ENCODE measurements at places on chromosomes 3 and 15.

DNA sequence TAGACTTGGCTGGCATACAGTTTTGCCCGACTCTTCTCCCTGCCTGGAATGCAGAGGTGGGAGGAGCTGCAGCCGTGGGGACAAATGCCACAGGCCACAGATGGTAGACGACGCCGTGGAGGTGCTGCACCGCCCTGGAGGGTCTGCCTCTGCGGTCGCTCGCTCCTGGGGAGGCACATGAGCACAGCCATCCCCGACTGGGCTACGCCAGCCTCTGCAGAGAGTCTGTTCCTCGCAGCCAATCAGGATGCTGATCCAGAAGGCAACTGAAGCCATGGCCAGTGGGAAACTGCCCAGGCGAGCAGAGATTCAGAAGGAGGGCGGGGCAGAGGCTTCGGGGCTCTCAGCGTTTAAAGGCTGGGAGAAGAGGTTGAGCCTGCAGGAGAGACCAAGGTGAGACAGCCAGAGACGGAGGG, 11.9 kb upstream of the LRRC15 start:
- ATAC-seq = no peak

DNA sequence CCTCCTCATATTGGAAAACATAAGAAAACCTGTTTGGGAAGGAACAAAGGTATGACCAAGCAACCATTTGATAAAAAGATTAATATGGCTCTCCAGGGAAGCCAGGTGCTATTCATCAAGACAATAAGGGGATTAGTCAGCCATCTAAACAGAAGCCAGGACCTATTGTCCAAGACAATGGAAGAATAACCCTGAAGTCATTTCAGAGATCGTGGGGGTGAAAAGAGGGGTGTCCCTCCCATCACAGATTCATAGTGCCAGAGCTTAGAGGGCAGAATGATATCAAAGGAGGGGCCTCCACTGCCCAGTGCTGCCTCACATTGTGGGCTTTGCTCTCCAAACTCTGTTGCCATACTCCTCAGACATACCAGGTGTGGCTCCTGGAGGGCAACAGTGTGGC, 73.5 kb downstream of the DAPK2 start:
- peak; percentile 13 for ATAC-seq

DNA sequence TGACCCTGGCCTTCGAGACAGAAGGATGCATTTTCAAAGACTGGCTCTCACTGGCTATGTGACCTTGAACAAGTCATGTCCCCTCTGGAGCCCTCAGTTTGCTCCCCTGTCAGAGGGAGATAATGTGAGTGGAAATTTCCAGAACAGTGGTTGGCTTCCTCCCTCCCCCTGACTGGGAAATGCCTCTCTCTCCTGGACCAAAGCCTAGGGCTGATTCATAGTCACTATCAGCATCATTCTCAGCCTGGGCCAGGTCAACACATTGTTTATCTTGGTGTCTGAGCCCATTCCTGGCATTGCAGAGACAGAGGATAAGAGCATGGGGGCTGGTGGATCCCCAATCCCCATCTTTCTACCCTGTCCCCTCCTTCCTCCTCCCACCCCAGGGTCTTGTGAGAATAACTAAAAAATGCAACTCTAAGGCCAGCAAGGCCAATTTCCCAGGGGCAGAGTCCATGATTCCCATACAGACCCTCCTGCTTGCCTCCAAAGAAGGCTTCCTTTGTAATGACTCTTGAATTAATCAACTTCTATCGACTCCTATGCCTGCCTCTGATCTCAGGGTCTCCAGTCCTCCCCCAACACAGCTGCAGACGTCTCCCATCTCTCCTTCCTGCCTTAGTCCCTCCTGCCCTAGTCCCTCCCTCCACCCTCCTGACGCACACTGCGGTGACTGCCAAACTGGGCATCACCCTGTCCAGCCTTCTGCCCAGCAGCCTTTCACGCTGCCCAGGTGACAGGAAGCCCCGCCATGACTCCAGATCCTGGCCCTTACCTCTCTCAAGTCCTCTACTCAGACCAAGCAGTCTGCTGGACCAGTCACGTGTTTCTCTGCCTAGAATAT, 35.4 kb upstream of the CORO2B start:
- peak; percentile 20 for ATAC-seq

GRCh38 chr15:75109736-75110130, 86.3 kb downstream of the PPCDC start:
- no peak for ATAC-seq

- ATAC-seq = no peak
Observed at GRCh38 chr15:35746121-35746520, 200.2 kb upstream of the DPH6 start.

GRCh38 chr15:34327906-34328305, 9.7 kb downstream of the SLC12A6 start:
- no peak for ATAC-seq

- no peak for ATAC-seq
Observed at GRCh38 chr3:81484520-81484919, 276.9 kb downstream of the GBE1 start.

GRCh38 chr3:1404270-1404962, 311.6 kb downstream of the CNTN6 start:
- no peak for ATAC-seq

GRCh38 chr3:172442606-172443005, 5.7 kb downstream of the GHSR start:
- no peak for ATAC-seq

- no peak for ATAC-seq
Observed at GRCh38 chr15:79442911-79443310, 10.8 kb downstream of the MINAR1 start.

DNA sequence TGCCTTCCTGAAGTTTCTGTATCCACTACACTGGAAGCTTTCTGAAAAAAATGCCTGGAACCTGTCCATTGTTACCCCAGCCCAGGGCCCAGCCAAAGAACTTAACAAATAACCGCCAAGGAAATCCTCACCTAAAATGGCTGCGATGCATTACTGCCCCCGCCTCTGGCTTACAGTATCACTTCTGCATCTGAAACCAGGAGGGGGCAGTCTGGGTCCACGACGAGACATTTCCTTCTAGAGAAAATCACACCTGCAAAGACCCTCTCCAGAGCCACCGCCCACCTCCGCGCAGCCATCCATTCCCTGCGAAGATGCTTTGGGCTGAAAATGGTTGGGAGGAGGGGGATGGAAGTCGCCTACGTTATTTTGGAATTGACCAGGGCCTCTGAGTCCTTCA, 22.4 kb upstream of the CELF6 start:
- peak; percentile 31 for ATAC-seq

- no peak for ATAC-seq
Observed at GRCh38 chr3:131892331-131892730, 142.5 kb downstream of the CPNE4 start.

- ATAC-seq = no peak
Observed at GRCh38 chr3:31055757-31056156, 161.3 kb upstream of the GADL1 start.

DNA sequence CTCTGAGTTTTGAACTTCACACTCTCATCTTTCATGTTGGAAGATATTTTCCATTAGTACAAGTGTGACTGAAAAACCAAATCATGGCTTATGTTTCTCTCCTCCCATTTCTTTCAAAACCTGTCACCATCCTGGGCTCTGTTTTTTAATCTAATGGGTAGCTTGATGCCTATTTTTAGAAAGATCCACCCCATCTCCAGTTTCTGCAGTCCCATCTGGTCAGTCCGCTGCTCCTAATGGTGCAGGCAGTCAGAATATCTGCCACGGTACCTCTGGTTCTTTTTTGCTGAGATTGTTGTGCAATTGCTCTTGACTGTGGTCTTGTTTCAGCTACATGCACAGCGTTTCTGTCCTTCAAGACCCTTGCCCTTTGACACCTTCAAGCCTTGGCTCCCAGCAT, 240.9 kb upstream of the CADM2 start:
- ATAC-seq = no peak

GRCh38 chr3:72591522-72592421, 256.5 kb downstream of the SHQ1 start:
- peak; percentile 82 for ATAC-seq

- ATAC-seq = no peak
Observed at GRCh38 chr3:59446775-59447465, 397.1 kb upstream of the CFAP20DC start.

DNA sequence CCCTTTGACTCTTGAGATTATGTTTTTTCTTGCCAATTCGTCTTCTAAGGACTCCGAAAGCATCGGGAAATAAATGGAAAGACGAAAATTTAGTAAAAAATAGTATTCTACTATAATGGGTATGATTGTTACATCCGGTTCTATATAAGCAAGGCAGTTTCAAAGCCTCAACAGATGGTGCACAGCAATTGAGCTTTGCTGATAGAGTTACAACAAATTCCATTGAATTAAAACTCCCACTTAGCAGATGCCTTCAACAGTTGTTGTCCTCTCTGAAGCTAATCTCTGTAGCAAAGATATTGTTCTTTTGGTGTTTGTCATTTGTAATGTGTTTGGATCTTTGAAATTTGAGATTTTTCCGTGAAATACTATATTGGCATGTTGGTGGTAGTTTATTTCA, 16.1 kb upstream of the GHSR start:
- ATAC-seq = no peak

- ATAC-seq = peak; percentile 98
Observed at GRCh38 chr3:112074616-112075497, 11.3 kb upstream of the C3orf52 start.
